Esophagus mucosa (tissue), 1 donor: ENCODE measurements at places on chromosomes 2 and 18.

- peak; percentile 17 for ATAC-seq
Measured at GRCh38 chr2:221780281-221780688, 208.2 kb upstream of the EPHA4 start.

DNA sequence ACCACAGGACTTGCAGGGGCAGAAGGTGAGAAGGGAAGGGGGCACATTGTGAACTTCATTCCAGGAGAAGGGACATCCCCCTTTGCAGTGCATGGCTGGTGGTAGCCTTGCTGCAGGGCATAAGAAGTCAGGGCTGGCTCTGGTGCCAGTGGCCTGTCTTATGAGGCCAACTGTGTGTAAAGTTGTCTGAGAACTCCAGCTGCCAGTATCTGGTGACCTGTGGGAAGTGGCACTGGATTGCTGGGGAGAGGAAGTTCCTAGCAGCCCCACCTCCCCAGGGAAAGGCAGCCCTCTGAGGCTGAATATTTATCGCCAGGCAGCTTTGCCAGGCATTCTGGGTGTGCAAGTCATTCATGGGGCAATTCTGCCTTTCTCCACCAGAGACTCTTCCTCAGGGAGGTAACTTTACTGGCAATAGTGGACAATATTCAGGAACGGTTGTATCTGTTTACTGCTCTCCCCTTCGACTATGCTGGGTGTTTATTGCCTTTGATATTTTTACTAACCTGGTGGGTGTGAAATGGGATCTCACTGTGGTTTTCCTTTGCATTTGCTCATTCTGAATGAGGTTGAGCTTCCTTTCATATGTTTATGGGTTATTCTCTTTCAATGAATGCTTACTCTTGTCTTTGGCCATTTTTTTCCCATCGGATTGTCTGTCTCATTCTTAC, 12.3 kb downstream of the TRPM8 start:
- no peak for ATAC-seq

- ATAC-seq = no peak
Measured at GRCh38 chr2:228242591-228242990, 61.1 kb upstream of the SPHKAP start.

- no peak for ATAC-seq
Measured at GRCh38 chr18:76866666-76867065, 44.3 kb downstream of the ZNF236 start.
